ENCODE measurements at places on chromosomes 11 and 22.
A peak's percentile ranks its signal among the peaks of the same experiment; 100 is the strongest.

GRCh38 chr22:21568347-21569075 is 997 bp downstream of the UBE2L3 start:
- no peak for DNase-seq

- no peak for DNase-seq
Observed at GRCh38 chr22:50600967-50601668, 525 bp downstream of the MAPK8IP2 start.

GRCh38 chr11:72364754-72365153 is 69.6 kb downstream of the CLPB start:
- DNase-seq = no peak

GRCh38 chr22:22689621-22690345 is 45.4 kb downstream of the GGTLC2 start:
- DNase-seq = no peak

DNA sequence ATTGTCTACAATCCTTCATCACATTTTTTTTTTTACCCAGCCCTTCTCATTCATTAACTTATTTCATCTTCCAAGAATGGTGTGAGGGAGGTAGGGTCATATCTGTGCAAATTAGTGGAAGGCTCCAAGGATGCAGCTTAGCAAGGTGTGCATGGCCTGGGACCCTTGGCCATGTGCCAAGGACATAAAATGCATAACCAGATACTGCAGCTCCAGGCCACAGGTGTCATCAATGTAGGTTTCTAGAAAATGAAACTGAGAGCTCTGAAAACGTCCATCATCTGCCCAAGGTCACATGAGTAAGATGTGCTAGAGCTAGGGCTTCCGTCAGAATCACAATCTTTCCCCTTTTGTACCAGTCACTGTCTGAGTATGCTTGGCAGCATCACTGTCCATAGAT is 29.8 kb downstream of the ANKK1 start:
- DNase-seq = no peak

- DNase-seq = no peak
Observed at GRCh38 chr22:18059094-18059417, 18.7 kb upstream of the PEX26 start.

- DNase-seq = no peak
Observed at GRCh38 chr11:20618083-20618482, 18.7 kb downstream of the SLC6A5 start.

GRCh38 chr22:19807161-19807913 is 46.8 kb downstream of the TBX1 start:
- DNase-seq = no peak

- DNase-seq = no peak
Observed at GRCh38 chr11:18934195-18934814, 4.9 kb downstream of the MRGPRX1 start.

DNA sequence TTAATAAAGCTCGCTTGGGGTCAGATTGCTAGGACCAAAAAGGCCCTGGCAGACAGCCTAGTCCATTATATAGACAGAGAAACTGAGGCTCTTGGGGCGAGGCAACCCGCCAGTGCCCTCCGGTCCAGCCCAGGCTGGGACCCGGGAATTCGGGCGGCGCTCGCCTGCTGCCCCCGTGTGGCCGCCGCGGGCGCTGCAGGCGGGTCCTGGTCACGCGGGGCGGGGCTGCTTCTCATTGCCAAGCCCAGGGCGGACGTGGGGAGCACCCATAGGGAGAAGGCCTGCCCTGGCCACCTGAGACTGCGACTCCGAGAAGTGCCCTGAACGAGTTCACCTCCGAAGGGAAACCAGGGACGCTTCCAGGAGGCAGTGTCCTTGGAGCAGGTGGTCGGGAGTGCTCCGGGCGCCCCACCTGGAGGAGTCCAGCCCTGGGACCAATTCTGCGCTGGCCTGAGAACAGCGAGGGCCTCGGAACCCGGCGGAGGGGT is 36.0 kb upstream of the CSNK1E start:
- peak; percentile 46 for DNase-seq

GRCh38 chr11:115780646-115781362 is 276.6 kb upstream of the CADM1 start:
- no peak for DNase-seq

GRCh38 chr22:22369964-22370270 is 125.3 kb downstream of the VPREB1 start:
- DNase-seq = no peak

DNA sequence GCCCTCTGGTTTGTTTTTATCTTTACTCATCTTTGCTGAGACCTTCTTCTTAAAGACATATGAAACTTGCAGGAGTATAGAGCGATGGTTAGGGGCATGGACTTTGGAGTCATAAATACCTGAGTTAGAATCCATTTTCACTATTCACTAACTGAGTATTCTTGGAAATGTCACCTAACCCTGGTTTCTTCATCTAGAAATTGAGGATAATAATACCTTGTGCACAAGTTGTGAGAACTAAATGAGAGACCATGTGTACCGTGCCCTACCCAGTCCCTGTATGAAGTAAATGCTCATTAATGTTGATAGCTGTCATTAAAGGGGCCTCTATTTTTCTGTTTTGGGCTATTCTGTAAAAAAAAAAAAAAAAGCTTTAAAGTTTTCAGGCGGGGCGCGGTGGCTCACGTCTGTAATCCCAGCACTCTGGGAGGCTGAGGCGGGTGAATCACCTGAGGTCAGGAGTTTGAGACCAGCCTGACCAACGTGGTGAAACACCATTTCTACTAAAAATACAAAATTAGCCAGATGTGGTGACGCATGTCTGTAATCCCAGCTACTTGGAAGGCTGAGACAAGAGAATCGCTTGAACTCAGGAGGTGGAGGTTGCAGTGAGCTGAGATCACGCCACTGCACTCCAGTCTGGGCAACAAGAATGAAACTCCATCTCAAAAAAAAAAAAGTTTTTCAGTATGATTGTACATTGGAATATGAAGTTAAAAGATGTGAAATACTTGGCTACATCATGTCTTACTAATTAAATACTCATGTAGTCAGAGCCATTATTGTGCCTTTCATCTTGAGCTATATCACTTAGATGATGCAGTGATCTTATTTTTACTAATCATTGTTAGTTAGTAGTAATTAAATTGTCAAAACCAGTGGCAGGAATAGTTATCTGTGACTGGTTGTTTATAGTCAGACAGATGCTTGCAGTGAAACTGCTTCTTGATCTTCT is 95.0 kb downstream of the AMOTL1 start:
- no peak for DNase-seq

- no peak for DNase-seq
Observed at GRCh38 chr11:43901551-43901950, 20.9 kb downstream of the ALKBH3 start.

DNA sequence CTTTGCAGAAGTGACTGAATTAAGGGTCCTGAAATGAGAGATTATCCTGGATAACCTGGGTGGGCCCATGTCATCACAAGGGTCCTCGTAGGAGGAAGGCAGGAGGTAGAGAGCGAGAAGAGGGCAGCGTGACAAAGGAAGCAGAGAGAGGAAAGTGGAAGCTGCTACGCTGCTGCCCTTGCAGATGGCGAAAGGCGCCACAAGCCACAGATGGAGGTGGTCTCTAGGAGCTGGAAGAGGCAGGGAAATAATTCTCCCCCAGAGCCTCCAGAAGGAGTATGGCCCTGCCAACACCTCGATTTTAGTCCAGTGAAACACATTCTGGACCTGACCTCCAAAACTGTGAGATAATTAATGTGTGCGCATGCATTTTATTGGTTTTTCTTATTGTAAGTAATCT is 13.4 kb downstream of the TMEM184B start:
- DNase-seq = no peak

DNA sequence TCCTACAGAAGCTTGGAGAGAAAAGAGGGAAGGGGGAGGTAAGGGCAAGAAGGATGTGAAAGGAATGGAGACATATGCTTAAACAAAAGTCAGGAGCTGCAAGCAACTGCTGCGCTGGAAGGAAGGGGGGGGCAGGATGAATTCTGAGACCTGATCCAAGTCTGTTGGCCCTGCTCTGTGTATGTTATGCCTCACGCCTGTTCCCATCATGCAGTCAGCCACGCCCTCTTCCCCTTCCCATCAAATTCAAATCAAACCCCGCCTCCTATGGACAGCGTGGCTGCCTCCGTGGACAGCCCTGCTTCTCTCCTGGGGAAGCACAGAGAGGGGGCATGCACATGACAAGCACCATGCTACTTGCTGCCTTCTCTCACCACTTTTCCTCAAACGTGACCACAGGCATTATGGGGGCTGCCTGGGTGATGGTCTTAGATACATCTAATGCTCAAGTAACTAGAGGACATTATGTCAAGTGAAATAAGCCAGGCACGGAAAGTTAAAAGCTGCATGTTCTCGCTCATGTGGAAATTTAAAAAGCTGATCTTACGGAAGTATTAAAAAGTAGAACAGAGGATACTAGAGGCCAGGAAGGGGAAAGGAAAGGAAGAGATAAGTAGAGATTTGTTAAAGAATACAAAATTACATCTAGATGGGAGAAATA is 45.8 kb upstream of the CYP2D6 start:
- DNase-seq = no peak

DNA sequence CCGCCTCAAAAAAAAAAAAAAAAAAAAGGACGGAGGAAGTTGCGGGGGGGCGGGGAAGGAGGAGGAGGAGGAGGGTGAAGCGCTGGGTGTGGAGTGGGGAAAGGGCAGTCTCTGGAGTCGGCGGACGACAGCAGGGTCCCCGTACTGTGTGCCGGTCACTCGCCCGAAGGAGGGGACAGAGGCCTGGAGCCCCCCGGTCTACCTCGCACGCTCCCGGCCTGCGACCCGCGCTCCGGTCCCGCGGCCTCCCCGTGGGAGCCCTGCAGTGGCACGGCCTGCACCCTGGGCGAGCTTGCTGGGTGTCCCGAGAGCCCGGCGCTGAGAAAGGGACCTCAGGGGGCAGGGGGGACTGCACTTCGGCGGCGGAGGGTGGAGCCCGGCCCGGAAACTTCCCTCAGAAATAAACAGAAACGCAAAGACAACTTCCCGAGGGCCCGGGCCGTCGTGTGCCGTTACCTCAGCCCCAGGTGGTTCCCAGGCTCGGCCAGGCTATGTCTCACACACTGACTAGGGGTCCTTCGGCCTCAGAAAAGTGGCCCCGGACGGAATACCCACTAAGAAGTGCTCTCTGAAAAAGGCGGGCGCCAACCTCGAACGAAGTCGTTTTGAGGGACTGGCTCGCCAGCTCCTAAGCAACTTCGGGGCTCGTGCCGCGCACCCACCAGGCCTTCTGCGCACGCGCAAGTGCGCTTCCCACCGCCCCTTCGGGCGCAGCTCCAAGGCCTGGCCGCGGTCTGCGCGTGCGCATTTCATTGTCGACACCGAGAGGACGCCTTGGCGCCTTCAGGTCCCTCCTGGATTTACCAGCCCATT is at the start of gene MAJIN:
Gene MAJIN (minus strand): TSS at position 688 of the 813 bp plus-strand sequence. CDS start 12,703 bp downstream, outside the sequence.
- DNase-seq = peak; percentile 78

DNA sequence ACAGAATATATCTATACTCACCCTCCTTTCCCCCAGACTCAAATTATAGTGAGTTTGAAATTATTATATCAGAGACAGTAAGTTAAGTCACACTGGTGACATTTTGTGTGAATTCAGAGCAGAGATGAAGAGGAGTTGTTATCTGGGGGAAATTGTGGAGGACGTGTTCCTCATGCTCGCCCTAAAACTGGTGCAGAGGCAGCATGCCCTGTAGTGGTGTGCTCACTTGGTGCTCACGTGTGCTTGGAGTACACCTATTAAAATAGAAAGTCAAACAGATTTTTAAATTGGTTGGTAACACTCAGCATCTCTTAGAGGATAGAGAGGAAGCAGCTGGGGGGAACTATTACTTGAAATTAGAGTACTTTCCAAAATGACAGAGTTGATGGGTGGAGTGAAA is 51.6 kb upstream of the ADSL start:
- DNase-seq = no peak

DNA sequence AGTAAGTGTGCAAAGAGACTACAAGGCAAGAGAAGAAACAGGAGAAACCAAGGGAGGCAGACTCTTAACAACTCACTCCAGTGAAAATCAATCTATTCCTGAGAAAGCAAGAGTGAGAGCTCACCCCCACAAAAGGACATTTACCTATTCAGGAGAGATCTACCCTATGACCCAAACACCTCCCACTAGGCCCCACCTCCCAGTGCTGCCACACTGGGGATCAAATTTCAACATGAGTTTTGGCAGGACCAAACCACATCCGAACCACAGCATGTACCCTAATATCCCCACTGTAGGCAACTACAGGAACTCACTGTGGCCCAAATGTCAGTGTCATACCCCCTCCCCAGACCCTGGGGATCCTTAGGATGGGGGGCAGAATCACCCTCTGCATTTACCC is 526.2 kb upstream of the B3GAT1 start:
- no peak for DNase-seq

GRCh38 chr22:25210793-25211192 is 8.6 kb upstream of the CRYBB2 start:
- DNase-seq = no peak

DNA sequence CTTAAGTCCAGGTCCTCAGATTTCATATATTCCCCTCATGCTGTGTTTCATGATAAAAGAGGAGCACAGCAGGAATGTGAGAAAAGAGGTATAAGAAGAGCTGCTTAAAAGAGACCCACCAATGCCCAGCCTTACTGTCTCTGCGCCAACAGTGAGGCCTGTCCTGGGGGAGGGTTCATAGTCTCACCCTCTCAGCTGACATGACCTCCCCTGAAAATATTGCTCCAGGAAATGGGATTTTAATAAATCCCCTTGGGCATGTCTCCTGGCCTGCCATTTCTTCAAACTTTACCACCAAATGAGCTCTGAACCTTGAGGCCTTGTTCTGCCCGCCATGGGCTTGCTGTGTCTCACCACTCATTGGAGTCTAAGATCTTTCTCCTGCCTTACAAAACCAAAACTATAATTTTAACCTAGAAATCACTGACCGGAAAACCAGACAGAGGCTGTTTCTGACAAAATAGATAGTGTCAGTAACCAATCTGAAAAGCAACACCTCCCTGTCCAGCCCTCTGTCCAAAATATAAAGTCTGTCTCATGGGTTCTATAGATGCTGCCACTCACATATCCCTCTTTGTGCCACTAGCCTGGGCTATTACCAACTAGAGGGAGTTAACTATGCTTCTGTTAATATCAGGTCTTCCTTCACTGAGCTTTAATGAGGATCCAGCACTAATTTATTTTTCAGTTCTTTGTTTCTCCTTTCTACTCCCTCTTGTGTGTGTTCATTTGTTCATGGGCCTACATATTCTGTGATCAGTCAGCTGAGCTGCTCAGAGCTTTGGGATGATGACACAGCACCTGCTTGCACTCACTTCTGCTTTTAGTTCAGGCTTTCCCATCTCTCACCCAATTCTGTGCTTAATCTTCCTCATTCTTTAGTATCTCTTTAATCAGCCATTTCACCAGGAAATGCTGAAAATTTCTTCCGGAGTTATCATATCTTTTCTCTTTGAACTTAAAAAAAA is at the start of gene OR2AG2:
Gene OR2AG2 (minus strand): TSS at position 51 of the 968 bp plus-strand sequence. CDS start 3,019 bp downstream, outside the sequence.
- no peak for DNase-seq

DNA sequence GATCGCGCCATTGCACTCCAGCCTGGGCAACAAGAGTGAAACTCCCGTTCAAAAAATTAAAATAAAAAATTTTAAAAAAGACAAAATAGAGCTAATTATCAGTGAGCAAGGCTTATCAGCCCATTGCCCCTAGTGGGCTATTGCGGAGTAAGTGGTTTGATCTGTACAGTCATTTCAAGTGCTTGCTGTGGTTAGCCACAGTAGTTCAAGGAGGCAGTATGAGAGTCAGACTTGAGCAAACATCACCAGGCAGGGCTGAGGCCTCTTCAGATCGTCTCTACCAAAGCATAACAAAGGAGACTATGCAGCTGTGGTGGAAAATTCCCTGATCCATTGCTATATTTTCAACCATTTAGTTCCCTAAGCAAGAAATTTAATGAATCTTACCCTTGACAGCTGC is 4.3 kb upstream of the SBF2 start:
- DNase-seq = no peak
